ENCODE measurements at places on chromosomes 2 and 18.
A peak's percentile ranks its signal among the peaks of the same experiment; 100 is the strongest.

GRCh38 chr2:216306868-216307267 lies 65.4 kb downstream of the MARCHF4 start:
- no peak for DNase-seq

- peak; percentile 57 for DNase-seq
These were observed at the start of gene LRRFIP1 for GRCh38 chr2:237627441-237628246. LRRFIP1 (plus strand) TSS chr2:237627587; CDS start chr2:237627645, 58 bp downstream.

DNA sequence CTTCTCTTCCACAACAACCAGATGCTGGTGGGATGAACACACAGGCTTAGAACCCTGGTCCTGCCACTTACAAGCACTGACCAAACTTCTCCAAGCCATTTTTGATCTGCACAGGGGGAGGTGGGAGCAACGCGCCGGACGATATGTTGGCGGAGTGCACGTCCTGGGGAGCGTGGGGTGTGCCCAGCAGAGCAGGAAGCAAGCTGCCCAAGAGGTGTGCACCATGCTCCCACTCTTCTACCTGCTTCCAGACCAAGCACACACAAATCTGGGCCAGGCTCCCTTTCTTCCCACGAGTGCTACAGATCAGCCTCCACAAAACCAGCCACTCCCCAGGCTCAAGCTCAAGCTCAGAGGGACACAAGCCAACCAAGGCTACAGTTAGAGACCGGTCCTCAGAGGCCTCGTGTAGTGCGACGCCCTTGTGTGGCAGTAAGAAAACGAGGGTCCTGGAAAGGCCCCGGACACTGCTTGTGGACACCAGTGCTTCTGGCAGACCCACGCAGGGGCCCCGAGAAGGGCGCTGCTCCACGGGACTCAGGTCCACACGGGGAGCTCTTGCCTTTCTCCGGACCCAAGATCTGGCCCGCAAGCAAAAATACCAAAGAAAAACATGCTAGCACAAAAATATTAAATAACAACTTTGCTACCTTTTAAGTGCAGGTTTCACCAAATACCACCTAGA lies 52.0 kb downstream of the ANO7 start:
- no peak for DNase-seq

DNA sequence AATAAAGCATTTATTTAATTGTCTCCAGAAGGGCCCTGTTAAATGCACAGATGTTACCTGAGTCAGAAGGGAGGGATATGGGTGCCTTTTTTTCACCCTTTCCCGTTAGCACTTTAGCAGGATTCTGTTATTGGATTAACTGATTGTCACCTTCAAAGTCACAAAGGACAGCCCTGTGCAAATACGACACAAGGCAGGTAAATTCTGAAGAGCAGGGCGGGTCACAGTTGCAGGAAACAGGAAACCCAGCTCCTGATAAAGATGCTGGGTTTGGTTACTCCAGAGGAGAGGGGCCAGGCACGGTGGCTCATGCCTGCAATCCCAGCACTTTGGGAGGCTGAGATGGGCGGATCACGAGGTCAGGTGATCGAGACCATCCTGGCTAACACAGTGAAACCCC lies 11.4 kb upstream of the PKDCC start:
- DNase-seq, result no peak

- DNase-seq, result no peak
These were observed 172.2 kb downstream of the LDLRAD4 start for GRCh38 chr18:13390711-13391110.

- no peak for DNase-seq
These were observed 280.9 kb downstream of the NEDD4L start for GRCh38 chr18:58324824-58325480.

- no peak for DNase-seq
These were observed 89.6 kb downstream of the NR4A2 start for GRCh38 chr2:156242874-156243273.

- no peak for DNase-seq
These were observed 3.1 kb downstream of the SLC38A11 start for GRCh38 chr2:164952057-164952702.

GRCh38 chr2:100437751-100438150 lies 20.3 kb upstream of the CHST10 start:
- DNase-seq, result no peak

- DNase-seq, result no peak
These were observed 867.9 kb upstream of the POU3F3 start for GRCh38 chr2:103986001-103986400.

DNA sequence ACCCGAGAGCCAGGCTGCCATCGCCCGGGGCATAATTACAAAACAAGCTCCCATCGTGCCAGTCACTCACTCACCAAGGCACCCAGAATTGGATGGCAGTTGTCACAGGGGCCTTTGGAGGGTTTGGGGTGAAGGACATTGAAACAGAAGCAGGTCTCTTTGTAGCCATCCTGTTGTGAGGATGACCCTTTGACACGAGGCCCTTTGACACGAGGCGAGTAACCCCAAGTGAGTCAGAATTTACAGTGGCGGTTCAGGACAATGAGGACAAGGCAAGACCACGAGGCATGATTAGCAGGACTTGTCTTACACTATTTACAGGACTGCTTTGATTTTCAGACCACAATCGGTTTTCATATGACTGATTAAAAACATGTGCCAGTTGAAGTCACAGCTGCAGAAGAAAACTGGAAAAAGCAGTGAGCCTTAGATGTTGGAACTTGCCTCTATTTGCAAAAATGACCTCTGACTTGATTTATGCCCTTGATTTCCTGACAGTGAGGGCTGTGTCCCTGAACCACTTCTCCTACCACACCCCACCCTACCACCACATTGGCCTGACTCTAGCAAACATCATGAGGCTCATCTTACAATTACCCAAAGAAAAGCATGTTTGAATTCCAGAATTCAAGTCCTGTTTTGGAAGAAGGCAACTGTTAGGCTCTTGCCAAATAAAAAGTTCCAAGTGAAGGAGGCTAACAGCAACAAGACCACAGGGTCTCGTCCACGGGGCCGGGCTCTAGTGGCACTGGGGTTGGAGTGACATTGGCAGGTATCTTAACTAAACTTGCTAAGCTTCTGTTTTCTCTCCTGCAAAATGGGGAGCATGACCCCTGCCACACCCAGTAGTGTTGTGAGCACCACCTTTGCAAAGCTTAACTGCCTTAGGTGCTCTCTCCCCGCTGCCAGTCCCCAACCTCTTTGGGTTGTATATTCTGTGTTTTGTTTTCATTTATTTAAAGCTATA lies 64.4 kb upstream of the FOSL2 start:
- no peak for DNase-seq

GRCh38 chr2:168208652-168209051 lies 38.7 kb downstream of the STK39 start:
- DNase-seq, result no peak

DNA sequence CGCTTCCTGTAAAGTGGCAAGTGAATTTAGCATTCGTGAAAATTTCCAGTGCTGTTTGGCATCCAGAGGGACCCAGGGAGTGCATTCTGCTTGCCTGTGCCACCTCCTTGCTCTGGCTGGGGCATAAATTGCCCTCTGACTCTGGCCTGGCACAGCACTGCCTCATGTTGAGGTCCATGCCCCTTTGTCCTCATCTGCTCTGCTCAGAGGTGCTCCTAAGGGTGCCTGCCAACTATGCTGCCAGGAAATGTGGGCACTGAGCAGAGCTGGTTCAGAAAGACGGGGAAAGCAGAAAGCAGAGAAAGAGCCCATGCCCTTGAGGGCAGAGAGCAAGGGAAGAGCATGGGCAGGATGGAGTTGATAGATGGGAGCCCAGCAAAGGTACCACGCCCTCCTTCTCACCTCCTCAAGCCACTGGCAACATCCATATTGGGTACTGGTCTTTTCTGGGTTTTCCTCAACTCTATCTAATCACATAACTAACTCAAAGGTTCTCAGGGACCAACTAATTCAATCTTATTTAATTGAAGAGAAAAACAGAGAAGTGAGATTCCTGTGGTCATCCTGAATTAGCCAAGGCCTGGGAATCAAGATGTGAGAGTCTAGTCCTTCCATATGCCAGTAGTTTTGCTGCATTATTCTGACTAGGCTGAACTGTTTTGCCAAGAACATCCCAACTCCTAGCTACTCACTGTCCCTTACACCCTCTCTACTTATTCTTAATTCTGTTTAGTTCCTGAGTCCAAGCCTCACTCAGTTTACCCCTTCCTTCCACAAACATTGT lies 441.5 kb upstream of the TNP1 start:
- no peak for DNase-seq

DNA sequence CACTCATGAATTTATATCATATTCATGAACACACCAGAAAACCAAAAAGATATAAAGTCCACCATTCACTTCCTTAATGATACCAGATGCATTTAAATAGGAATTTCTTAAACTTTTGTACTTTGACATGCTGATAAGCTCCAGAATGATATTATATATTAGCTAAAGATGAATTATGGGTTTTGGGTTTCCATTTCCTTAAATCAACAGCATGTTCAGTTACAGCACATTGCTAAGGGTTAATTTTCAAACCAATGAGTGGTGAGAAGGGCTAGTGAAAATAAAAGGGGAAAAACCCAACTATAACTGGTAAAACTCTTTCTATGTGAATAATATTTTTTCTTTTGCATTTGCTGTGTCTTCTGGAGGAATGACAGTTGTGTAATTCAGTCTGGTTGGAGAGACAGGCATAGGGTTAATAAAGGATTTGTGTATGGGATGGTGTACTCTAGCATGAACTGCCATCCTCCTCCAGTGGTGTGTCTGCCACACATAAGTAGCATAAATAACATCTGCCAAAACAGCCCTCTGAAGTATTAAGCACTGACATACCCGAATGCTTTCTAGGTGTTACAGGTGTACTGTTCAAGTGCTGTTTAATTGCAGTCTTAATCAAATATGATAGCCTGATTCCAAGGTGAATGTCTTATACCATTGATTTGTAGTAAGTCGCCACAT lies 19.3 kb upstream of the CPS1 start:
- no peak for DNase-seq

DNA sequence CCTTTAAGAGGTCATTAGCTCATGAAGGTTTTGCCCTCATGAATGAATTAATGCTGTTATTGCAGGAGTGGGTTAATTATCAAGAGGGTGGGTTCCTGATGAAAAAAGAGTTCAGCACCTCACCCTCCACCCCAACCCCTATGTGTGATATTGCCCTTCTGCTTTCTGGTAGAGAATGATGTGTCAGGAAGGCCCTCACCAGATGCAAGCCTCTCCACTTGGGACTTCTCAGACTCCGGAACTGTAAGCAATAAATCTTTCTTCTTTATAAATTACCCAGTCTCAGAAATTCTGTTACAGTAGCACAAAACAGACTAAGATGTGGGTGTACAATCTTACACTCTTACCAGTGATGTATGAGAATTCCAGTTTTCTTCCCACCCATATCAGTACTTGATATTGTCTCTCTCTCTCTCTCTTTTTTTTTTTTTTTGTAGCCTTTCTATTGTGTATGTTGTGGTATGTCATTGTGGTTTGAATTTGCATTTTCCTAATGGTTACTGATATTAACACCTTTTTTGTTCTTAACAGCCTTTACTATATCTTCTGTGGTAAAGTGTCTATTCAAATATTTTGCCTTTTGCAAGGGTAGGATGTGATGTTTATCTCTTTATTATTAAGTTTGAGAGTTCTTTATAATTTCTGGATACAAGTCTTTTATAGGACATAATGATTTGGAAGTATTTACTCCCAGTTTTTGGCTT lies 10.4 kb upstream of the MAP2 start:
- no peak for DNase-seq

- DNase-seq, result no peak
These were observed 60.7 kb upstream of the AQP4 start for GRCh38 chr18:26926066-26926675.

GRCh38 chr2:136510244-136510643 lies 255.1 kb upstream of the THSD7B start:
- no peak for DNase-seq

DNA sequence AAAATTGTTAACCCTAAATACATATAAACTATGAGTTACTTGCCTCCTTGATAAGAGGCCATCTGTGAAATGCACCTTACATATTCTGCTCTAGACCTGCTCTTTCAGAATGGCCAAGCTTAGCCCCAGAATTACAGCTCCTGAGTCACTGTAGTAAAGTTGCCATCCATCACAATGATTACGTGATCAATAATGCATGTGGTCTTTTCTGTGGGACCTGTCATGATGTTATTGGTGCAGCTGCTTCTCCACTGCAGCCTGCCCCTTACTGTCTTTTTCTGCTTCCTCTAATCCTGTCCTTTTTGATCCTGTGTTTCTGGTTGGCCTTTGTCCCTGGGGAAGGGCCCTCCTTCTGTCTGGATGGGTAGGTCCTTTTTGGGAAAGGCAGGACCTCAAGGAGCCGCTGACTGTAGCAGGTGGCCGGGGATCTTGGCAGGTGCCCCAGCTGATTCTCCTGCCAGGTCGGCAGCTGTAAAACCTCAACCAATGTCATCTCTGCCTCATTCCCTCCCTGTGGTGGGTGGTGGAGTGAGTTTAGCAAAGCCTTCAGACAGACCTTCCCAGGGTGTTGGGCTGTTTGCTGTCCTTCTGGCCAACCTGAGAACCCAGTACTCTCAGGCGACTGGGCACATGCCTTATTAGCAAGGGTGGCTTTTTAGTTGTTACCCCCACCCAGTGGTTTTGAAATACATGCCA lies 126.2 kb upstream of the EML6 start:
- peak; percentile 82 for DNase-seq

DNA sequence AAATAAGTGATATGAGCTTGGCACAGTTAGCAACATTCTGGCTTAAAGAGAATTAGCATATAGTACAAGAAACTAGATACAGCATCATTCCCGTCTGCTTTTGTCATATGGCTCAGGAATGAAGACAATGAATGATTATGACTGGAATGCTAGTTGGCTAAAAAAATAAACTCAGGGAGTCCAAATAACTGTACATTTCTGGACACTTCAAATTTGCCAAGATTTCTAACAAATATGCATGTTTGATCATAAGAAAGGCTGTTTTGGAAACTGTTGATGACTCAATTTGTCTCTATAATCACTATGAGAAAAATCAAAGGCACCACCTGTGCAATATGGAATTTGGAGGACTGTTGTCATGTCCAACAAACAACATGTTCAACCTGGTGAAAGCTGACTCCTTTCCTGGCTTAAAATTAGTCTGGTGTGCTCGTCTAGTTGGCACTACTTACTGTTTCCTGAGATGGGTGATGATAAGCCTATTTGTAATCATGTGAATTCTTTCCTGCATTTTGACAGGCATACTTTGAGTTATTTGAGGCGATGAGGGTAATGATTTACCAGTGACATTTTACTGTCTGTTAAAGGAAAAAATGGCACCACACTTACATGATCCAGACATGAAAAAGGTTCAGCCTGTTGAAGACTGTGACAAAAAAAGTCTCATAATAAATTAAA lies 133.9 kb upstream of the CDH20 start:
- DNase-seq, result no peak

- no peak for DNase-seq
These were observed 101.7 kb upstream of the LGALSL start for GRCh38 chr2:64352292-64352691.

DNA sequence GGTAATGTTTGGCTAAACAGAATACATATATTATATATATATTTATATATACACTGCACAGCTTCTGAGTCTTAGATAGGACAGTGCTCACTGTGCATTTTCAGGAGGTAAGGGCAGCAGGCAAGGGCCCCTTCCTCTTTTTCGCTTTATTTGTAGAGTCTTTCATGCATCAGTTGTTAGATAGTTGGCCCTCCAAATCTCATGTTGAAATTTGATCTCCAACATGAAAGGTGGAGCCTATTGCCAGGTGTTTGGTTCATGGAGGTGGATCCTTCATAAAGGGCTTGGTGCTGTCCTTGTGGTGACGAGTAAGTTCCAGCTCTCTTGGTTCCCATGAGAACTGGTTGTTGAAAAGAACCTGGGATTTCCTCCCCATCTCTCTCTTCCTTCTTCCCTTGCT lies 48.1 kb downstream of the TSN start:
- no peak for DNase-seq

- DNase-seq, result peak; percentile 67
These were observed 96.2 kb upstream of the ZNF532 start for GRCh38 chr18:58768293-58768974.

GRCh38 chr2:18932853-18933252 lies 343.5 kb upstream of the NT5C1B start:
- no peak for DNase-seq

Measured in uterus (tissue), 4 donors.